SK-N-SH (cell line): ENCODE measurements at places on chromosomes 7 and 10. TPM values are rescaled to one million over a fixed set of nuclear protein-coding genes. Genes with fewer than 3 reads are reported as not detected.

DNA sequence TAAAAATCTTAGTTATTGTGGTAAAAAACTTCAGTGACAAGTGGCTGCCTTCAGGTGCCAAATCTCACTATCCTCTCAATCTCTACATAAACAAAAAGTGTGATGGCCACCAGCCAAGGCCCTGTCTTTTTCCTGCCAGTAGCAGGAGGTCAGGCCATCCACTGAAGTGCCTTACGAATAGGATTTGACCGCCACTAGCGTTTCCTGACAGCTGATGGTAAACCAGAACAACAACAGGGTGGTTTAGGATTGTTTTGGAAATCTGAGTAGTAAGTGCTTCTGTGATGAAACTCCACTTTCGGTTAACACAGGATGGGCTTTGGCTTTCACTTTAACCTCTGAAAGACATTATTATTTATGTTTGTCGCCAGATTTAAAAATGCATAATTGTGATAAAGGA is 55.7 kb upstream of the OGDHL start:
- H3K4me3 ChIP-seq: no peak overlapping the region
- H3K27me3 ChIP-seq: no peaks in the 10 kb centered on the region

DNA sequence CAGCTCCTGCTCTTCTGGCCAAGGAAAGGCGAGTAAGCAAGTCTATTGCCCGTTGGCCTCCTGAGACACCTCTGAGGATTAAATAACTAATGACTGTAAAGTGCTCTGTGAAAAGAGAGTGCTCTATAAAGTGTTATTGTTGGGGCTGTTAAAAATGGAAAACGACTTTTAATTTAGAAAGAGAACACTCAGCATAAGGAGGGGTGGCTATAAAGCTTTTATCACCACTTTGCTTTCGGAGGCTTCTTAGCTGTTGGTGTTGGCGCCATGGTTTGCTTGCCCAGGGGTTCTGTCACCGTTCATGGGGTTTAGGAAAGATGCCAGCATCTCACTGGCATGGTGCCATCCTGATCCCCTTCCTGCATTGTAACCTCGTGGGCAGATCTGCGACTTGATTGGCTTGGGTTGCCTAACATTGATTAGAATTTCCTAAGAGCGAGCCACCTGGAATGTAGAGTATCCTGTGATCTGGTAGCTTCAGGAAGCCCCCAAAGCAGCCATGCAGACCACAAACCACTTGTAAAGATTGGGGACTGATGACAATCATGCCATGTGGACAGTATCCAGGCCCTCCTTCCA is 509.9 kb downstream of the LRMDA start:
- no peaks in the 10 kb centered on the region for H3K27me3 ChIP-seq
- DNase-seq: no peak
- H3K36me3 ChIP-seq: no peaks in the 10 kb centered on the region
- H3K4me3 ChIP-seq: no peak overlapping the region
- no peaks in the 10 kb centered on the region for H3K4me1 ChIP-seq
- no peak overlapping the region for H3K27ac ChIP-seq

DNA sequence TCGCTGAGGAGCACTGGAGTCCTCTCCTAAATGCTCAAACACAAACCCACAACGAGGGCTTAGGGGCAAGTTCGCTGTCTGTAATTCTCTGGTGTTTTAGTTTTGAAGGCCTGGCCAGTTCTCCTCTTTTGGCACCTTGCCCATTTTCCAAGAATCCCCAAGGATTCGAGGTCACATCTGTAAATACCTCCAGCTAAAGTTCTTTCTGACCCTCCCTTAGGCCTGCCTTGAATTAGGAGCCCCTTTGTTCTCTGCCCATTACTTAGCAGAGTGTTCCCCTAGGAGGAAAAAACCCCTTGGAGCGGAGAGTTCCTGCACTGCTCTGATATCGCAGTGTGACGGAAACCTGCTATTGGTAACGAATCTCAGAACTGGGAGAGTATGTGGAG is 743 bp upstream of the PYROXD2 start:
- H3K36me3 ChIP-seq: no peaks in the 10 kb centered on the region
- DNase-seq: peak; percentile 44
- H3K27ac ChIP-seq: no peak overlapping the region
- H3K4me1 ChIP-seq: peaks cover 6% of the 10 kb centered on the region; the same call in 1 of the 2 replicates

DNA sequence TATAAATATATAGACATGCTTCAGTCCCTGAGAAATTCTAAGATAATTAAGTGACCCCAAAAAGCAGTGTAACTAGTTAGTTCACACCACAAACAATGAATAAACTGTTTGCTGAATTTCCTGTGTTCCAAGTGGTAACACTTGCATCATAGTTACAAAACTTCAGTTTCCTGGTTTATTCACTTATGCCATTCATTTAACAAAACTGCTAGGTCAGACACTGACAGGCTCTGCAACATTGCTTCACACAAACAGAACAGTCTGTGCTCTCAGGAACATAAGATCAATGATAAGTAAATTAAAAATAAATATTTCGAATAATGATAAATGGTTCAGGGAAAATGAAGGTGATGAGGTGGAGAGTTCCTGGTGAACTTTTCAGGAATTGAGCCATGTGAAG is 133.3 kb upstream of the NAMPT start:
- H3K27me3 ChIP-seq: no peaks in the 10 kb centered on the region
- no peaks in the 10 kb centered on the region for H3K36me3 ChIP-seq
- DNase-seq: no peak
- peaks cover 11% of the 10 kb centered on the region for H3K4me1 ChIP-seq
- no peak overlapping the region for H3K4me3 ChIP-seq
- H3K27ac ChIP-seq: no peak overlapping the region

DNA sequence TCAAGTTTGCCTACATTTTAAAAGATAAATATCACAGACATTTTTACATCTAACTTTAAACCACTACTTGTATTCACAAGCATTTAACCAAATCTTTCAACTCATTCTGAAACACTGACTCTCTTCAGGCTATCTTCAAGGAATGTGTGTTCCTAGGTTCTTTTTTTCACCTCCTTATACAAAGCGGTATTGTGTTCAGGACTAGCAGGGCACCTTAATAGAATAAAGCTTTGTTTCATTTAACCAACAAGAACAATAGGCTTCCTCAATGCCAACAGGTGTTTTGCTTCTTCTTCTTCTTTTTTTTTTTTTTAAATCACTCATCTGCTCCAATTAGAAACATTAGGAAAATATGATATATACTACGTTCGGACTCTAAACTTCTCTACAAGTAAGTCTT is 212.9 kb upstream of the SEMA3E start:
- H3K27me3 ChIP-seq: no peaks in the 10 kb centered on the region
- H3K27ac ChIP-seq: no peak overlapping the region
- H3K36me3 ChIP-seq: no peaks in the 10 kb centered on the region

DNA sequence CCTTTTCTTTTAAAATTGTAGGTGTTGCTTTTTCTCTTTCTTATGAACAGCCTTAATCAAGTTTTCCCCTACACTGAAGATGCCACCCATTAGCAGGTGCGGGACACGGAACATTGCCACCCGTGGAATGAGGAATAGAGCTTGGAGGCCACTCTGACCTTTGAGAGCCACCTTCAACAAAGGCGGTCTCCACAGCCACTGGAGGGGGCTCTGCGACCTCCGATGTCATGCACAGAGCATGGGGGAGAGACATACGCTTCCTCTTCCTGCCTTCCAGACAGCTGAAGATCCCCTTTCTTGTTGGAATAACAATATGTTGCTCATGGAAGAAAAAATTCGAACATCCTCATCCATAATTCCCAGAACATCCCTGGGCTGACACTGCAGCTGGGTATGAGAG is 39.1 kb downstream of the ADARB2 start:
- H3K4me1 ChIP-seq: no peaks in the 10 kb centered on the region
- no peak overlapping the region for H3K4me3 ChIP-seq
- no peaks in the 10 kb centered on the region for H3K36me3 ChIP-seq
- H3K27me3 ChIP-seq: no peaks in the 10 kb centered on the region
- no peak for DNase-seq

EBF3 gene
- polyA plus RNA-seq: not detected in 2 replicates

GPC2 gene
- polyA plus RNA-seq: 12.9 and 14.2 TPM in 2 replicates

FFAR4 gene
- polyA plus RNA-seq: not detected in 2 replicates
